Cerebellar nuclear complex (tissue), 1 donor: ENCODE measurements at places on chromosomes 16 and 17.

GRCh38 chr16:17431968-17432625 lies 38.7 kb downstream of the XYLT1 start:
- no peak for DNase-seq

GRCh38 chr17:57984261-57984890 lies 3.7 kb downstream of the VEZF1 start:
- no peak for DNase-seq

DNA sequence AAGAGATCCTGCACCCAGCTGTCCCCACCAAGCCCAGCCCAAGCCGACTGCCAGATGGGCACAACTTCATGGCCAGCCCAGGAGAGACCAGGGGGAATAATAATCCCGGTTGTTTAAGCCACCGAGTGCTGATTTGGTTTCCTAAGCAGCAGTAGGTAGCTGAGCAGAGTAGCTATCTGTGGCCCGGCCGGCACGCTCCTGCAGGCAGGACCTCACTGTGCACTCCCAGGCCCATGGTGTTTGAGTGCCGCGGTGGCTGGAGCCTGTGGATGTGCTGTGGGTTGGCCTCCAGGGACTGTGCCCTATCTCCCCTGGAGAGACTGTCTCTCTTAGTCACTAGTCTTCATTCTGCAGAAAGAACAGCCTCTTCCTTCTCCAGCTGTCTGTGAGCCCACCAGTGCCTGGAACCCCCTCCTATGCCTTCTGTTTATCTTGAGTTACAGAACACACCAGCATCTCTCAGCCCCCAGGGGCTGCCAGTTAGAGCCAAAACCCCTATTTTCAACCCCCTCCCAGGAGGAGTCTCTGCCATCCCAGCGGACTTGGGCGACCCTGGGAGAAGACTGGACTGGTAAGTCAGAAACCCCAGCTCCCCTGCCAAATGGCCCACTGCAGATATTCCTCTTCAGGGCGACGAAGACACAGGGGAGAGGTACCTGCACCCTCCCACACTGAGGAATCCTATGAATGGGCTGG lies 152.0 kb downstream of the SDK2 start:
- DNase-seq: no peak

- DNase-seq: no peak
Observed at GRCh38 chr16:85674828-85675227, 13.9 kb downstream of the GINS2 start.

DNA sequence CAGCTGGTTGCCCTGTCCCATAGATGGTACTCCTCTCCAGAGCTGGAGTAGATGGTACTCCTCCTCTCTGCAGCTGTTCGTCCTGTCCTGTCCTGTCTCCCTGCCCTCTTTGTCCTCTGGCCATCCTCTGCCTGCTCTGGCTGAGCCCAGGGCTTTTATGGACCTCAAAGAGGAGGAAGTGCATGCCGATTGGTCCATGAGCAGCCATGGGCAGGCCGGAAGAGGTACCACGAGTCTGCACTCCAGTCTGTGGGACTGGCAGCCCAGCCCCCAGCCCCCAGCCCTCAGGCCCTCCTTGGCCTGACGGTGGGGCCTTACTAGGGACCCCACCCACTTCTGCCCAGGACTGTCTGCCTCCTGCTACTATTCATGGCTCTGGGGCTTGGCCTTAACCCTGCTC lies 27.0 kb downstream of the GNGT2 start:
- DNase-seq: no peak

DNA sequence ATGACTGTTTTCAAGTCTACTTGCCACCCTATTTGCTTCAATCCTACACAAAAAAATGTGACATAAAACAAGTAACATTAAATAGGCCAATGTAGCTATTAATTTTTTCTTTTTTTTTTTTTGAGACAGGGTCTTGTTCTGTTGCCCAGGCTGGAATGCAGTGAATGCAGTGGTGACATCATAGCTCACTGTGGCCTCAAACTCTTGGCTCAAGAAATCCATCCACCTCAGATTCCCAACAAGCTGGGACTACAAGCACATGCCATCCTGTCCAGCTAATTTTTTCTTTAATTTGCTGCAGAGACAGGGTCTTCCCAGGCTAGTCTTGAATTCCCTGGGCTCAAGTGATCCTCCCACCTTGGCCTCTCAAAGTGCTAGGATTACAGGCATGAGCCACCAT lies 29.4 kb downstream of the ANKFY1 start:
- DNase-seq: no peak

DNA sequence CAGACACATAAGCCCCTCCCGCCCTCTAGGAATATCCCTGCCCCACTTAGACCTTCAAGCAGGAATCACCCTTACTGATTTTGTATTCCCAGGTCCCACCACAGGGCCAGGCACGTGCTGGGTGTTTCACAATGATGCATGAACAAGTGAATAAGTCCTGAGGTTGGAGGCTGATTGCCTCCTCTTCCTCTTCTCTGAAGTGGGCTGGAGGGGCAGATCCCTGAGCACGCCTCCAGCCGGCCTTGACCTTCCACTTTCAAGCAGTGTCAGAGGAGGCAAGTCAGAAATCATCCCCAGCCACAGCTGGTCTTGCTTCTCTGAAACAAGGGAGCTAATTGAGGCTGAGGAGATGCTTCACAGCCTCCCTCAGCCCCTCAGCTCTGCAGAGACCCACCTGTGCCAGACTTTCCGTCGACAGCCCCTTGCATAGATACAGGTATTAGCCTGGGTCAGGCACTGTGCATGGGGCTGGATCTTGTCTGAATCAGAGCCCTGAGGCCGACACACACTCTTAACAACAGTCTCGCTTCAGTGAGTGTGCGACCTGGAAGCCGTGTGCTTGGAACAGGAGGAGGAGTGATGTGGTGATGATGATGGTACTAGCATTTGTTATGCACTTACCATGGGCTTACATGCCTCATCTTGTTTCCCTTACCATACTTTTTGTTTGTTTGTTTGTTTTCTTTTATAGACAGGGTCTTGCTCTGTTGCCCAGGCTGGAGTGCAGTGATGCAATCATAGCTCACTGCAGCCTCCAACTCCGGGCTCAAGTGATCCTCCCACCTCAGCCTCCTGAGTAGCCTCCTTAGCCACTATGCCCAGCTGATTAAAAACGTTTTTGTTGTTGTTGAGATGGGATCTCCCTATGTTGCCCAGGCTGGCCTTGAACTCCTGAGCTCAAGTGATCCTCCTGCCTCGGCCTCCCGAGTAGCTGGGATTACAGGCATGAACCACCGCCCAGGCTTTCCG lies 15.0 kb downstream of the MRM1 start:
- DNase-seq: no peak

DNA sequence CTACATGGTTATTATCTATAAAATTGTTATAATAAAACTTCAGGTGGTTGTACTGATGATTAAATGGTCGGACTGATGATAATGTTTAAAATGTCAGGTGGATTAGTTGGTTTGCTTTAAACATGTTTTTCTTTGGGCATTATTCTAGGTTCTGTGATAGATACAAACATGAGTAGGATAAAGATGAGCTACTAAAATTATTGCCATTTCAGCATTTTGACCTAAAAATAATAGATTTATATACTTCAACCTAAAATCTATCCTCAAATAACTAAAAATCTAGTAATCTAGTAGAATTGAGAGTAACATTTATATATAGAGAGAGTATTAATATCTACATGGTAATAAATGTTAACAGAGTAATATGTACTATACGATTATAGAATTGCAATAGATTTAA lies 241.7 kb upstream of the CDH8 start:
- no peak for DNase-seq

- DNase-seq: peak; percentile 13
Observed at GRCh38 chr16:24668481-24669061, 60.9 kb upstream of the TNRC6A start.

DNA sequence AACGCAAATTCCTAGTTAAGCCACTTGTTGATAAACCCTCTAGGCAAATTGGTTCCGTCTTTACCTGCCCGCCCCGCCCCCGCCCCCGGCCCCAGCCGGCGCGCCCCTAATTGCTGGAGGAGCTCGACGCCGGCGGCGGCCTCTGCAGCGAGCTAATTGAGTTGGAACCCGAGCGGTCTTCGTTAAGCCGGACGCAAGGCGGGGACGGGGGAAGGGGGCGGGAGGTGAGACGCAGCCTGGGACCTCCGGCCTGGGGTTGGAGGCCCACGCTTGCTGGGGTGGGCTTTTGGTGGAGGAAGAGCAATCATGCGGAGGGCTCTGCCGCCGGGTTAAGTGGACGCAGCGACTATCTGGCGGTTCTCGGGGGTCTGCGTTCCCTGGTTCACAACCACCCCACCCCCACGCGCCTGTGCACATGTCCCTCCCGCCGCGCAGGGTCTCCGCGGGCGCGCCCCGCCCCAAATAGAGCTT lies 12.7 kb upstream of the FOXF1 start:
- no peak for DNase-seq

DNA sequence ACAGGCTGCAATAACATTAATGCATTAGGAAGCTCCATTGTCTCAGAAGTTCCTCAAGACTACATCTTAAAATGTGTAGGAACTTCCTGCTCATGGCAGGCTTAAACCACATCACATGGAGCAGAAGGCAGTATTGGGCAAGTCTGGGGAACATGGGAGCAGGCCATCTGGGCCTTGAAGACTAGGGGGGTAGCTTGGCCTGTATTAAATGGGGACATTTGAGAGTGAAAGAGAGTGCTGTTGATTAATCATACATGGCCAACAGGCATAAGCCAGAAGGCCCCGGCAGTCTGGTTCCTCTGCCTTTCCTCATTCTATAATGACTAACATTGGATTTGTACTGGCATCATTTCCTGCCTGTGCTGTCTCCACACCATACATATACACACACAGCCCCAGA lies 25.2 kb upstream of the SLC5A11 start:
- DNase-seq: no peak

GRCh38 chr17:36889770-36890349 lies 47.4 kb upstream of the LHX1 start:
- no peak for DNase-seq

DNA sequence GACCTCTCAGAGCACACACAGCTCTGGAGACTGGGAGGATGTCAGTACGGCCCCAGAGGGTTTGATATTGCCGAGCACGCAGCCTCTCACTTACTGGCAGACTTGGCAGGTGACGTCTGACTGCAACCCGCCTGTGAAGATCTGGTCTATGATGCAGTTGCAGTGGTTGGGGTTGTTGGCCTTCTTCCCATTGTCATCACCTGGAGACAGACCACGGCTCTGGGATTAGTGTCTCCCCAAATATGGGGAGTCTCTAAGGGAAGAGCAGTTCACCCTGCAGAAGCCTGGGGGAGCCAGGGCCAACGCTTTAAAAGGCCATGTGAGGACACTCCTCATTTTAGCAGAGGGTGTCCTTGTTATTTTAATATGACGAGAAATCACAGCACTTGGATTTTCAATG lies 30.1 kb downstream of the USP22 start:
- no peak for DNase-seq

GRCh38 chr16:10088380-10088793 lies 93.8 kb downstream of the GRIN2A start:
- DNase-seq: no peak

DNA sequence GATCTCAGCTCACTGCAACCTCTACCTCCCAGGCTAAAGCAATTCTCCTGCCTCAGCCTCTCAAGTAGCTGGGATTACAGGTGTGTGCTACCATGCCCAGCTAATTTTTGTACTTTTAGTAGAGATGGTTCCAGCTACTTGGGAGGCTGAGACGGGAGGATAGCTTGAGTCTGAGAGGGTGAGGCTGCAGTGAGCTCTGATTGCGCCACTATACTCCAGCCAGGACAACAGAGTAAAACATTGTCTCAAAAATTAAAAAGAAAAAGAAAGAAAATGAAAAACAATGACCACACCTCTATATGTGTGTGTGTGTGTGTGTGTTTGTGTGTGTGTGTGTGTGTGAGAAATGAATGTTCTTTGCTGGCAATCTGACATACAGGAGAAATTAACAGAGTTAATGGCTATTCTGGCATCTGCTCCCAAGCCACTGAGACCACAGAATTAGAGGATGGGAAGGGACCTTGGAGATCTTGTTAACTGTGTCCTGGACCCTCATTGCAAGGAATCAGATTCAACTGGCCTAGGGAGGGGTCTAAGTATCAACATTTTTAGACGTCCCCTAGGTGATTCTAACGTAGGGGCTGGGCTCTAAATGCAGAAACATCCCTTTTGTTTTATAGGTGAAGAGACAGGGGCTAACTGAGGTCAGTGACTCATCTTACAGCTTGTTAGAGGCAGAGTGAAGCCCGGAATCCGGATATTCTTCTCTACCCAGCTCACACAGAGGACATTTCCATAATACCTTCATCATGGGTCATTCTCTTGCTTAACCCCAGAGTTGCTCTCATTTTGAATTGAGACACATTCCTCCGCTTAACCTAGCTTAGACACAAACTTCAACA lies 16.4 kb upstream of the MARCHF10 start:
- DNase-seq: no peak

DNA sequence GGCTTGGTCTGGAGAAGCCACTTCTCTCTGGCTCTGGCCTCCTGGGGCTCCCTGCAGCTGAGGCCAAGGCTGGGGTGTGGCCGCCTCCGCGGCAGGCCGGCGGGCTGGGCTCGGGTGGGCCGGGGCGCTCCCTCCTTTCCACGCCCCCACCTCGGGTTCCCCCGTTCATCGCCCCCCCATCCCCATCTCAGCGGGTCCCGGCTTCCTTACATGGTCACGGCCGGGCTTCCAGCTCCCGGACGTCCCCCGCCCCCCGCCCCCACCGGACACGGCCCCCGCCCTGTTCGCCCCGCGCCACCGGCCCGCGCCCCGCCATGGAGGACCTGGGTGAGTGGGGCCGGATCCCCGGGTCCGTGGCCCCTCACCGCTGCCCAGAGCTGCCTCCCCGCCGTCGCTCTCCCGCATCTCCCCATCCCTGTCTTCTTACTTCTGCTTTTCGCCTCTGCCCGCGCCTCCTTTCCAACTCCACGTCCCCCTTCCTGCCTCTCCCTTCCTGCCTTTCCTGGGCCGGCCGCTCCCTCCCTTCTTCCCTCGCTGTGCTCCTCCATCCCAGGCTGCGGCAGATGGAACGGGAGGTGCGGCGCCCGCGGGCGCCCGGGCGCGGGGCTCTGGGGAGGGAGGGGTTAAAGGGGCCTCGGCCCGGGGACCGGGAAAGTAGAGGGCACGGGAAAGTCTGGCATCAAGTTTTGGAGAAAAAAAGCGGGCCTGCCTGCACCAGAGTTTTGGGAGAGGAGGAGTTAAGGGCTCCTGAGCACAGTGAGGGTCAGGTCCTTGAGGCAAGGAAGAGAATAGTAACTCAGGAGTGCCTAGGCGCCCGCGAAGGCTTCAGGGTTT lies at the start of gene TGFB1I1:
TGFB1I1 (plus strand) TSS at position 278 of the 834 bp plus-strand sequence; CDS start at position 315, 37 bp downstream.
- DNase-seq: no peak

DNA sequence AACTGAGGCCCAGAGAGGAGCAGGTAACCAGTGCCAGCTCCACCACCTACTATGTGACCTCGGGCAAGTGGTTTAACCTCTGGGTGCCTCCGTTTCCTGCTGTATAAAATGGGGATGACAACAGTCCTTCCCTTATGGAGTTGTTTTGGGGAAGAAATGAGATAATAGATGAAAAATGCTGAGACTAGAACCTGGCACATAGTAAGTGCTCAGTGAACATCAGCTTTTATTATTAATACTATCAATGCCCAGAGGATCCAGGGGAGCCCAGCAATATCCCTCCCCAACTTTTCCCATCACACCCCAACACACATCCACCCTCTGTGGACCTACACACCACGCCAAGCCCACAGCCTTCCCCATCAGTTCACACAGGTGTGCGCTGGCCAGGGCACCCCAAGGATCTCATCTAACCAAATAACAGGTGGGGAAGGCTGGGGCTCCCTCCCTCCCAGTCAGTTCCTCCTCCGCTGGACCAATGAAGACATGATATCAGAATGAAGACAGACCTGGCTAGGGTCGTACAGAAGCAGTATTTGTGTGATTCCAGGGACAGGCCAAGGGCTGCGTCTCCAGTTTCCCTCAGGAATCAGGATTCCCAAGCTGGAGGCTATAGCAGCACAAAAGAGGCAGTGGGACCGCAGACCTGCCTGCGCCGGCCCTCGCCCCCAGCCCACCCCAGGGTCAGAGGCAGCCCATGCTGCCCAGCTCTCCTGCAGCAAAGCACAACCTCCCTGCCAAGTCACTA lies 1.8 kb downstream of the ATP2A3 start:
- DNase-seq: no peak
